Suprapubic skin (tissue), 4 donors: ENCODE measurements at places on chromosomes 16 and 17.

- peaks cover 50% of the 10 kb centered on the region for H3K36me3 ChIP-seq
- H3K27me3 ChIP-seq: no peaks in the 10 kb centered on the region
- no peak for DNase-seq
- no peak overlapping the region for H3K27ac ChIP-seq
These were observed 5.0 kb downstream of the TP53I13 start for GRCh38 chr17:29573558-29573869.

- no peaks in the 10 kb centered on the region for H3K36me3 ChIP-seq
- no peak overlapping the region for H3K4me3 ChIP-seq
- H3K27me3 ChIP-seq: peaks cover 3% of the 10 kb centered on the region
- no peaks in the 10 kb centered on the region for H3K4me1 ChIP-seq
- no peak for DNase-seq
- H3K27ac ChIP-seq: no peak overlapping the region
These were observed 38.4 kb downstream of the SOX9 start for GRCh38 chr17:72158895-72159885.

GRCh38 chr16:77322757-77323156, 112.1 kb downstream of the ADAMTS18 start:
- H3K27me3 ChIP-seq: no peaks in the 10 kb centered on the region
- no peak overlapping the region for H3K4me3 ChIP-seq
- no peaks in the 10 kb centered on the region for H3K4me1 ChIP-seq
- no peaks in the 10 kb centered on the region for H3K36me3 ChIP-seq
- no peak overlapping the region for H3K27ac ChIP-seq
- no peak for DNase-seq

DNA sequence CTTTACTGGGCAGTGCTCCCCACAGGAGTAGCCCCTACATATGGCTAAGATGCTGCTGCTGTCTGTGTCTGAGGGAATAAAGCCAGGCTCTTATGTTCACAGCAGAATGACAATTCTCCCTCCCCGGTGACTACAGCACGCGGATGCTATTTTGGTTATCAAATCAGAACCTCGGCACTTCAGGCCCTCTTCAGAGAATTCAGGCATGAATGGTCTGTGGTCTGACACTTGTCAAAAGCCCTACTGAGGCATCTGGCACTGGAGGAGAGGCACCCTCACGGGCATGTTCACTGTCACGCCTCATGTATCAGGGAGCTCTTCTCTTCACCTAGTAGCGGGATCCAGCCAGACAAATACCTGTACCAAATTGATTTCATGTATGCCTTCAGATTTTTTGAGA, 30.4 kb downstream of the KIAA0513 start:
- no peaks in the 10 kb centered on the region for H3K27me3 ChIP-seq
- H3K4me1 ChIP-seq: peaks cover 20% of the 10 kb centered on the region
- no peak for DNase-seq
- H3K4me3 ChIP-seq: no peak overlapping the region
- H3K36me3 ChIP-seq: no peaks in the 10 kb centered on the region

- H3K27ac ChIP-seq: no peak overlapping the region
- H3K36me3 ChIP-seq: no peaks in the 10 kb centered on the region
- no peak for DNase-seq
These were observed 26.4 kb upstream of the ABR start for GRCh38 chr17:1206026-1206777.

GRCh38 chr16:86732621-86733295, 154.4 kb downstream of the FOXL1 start:
- H3K36me3 ChIP-seq: no peaks in the 10 kb centered on the region
- H3K27me3 ChIP-seq: peaks cover 71% of the 10 kb centered on the region
- no peak for DNase-seq
- no peak overlapping the region for H3K27ac ChIP-seq
- peaks cover 7% of the 10 kb centered on the region for H3K4me1 ChIP-seq

- DNase-seq: peak; percentile 83
- H3K36me3 ChIP-seq: no peaks in the 10 kb centered on the region
- H3K27ac ChIP-seq: no peak overlapping the region
- no peak overlapping the region for H3K4me3 ChIP-seq
- H3K27me3 ChIP-seq: no peaks in the 10 kb centered on the region
These were observed 30.1 kb upstream of the TNFRSF13B start for GRCh38 chr17:17001874-17002520.
